ENCODE measurements at places on chromosomes 6 and 20. TPM values are rescaled to one million over a fixed set of nuclear protein-coding genes. Genes with fewer than 3 reads are reported as not detected.

The GSTA1 gene
- total RNA-seq, result 0.27 TPM

The POM121L2 gene
- total RNA-seq, result not detected

The POLR1H gene
- total RNA-seq, result 23.8 TPM

The PAK5 gene
- total RNA-seq, result not detected

The UNC93A gene
- total RNA-seq, result not detected

GRCh38 chr6:475314-475713 lies 83.8 kb downstream of the IRF4 start:
- no peaks in the 10 kb centered on the region for H3K4me1 ChIP-seq
- H3K27ac ChIP-seq, result no peak overlapping the region
- H3K36me3 ChIP-seq, result no peaks in the 10 kb centered on the region
- no peaks in the 10 kb centered on the region for H3K27me3 ChIP-seq
- no peak overlapping the region for H3K4me3 ChIP-seq
- DNase-seq, result no peak

- peaks cover 23% of the 10 kb centered on the region for H3K4me1 ChIP-seq
- no peaks in the 10 kb centered on the region for H3K36me3 ChIP-seq
- no peaks in the 10 kb centered on the region for H3K27me3 ChIP-seq
- peak overlapping the region; percentile 80 for H3K4me3 ChIP-seq
- DNase-seq, result peak; percentile 18
- peak overlapping the region; percentile 92 for H3K27ac ChIP-seq
Observed at GRCh38 chr6:144286503-144287393, 1.6 kb downstream of the UTRN start.

- H3K4me1 ChIP-seq, result no peaks in the 10 kb centered on the region
- H3K27me3 ChIP-seq, result no peaks in the 10 kb centered on the region
- no peak overlapping the region for H3K4me3 ChIP-seq
- DNase-seq, result no peak
Observed at GRCh38 chr6:90545448-90545847, 41.4 kb downstream of the MAP3K7 start.

GRCh38 chr6:57432157-57432556 lies 114.7 kb downstream of the PRIM2 start:
- DNase-seq, result no peak
- H3K27ac ChIP-seq, result no peak overlapping the region
- H3K27me3 ChIP-seq, result no peaks in the 10 kb centered on the region
- H3K4me3 ChIP-seq, result no peak overlapping the region
- H3K4me1 ChIP-seq, result peaks cover 13% of the 10 kb centered on the region
